Stimulated activated CD4-positive, alpha-beta T cell treated with anti-CD3 and anti-CD28 coated beads, Interleukin-12 subunit alpha, Interleukin-12 subunit beta, amount 100 ng/mL, for 4 hours (primary cell): ENCODE measurements at places on chromosomes 7 and 10.

- DNase-seq: no peak
Measured at GRCh38 chr7:144403649-144404061, at the start of gene NOBOX. Gene NOBOX (minus strand): TSS chr7:144403693.

DNA sequence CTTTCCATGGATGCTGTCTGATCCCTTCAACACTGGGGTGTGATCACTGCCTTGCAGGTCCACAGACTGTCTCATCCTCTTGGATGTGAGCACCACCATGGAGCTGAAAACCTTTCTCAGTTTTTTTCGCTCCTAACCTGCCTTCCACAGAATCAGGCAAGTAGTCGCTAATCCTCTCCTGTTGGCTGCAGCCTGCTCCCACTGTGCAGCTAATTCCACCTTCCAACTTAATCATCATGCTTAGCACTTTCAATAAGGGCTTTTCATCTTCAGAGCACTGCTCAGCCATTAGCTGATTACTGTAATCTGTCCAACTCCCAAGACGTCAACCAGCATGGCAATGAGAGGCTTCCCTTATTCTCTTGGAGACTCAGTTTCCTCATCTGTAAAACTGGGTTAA lies 15.1 kb upstream of the CDH23 start:
- no peak for DNase-seq

- DNase-seq: no peak
Measured at GRCh38 chr7:115379321-115379720, 457.4 kb downstream of the MDFIC start.

GRCh38 chr7:26151650-26151952 lies 397 bp upstream of the NFE2L3 start:
- no peak for DNase-seq

GRCh38 chr7:106599343-106599698 lies 61.6 kb downstream of the CCDC71L start:
- DNase-seq: no peak

DNA sequence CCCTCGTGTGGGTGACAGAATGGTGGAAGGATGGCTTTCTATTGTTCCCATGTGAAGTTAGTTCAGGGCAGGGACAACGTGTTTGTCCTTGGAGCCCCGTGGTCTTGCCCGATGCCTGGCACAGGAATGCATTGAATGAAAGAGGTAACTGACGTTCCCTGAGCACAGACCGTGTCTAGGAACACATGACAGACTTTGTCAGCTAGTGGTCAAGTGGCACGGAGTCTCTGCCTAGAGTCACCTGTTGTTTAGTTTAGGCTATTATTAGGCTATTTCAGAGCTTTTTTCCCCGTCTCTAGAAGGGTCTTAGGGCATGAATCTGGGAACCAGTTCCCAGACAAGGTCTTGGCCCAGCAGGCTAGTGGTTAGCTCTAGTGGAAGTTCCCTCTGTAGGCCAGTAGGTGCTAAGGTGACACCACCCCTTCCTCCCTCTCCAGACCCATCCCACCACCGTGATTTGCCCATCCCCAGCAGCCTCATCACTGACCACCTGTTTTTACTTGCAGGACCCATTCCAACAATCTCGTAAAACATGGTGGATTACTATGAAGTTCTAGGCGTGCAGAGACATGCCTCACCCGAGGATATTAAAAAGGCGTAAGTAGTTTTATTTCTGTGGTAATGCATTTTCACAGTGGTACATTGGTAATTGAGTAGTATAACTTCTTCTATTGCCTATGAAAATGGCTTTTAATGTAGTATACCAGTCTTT lies 21.4 kb downstream of the DNAJB6 start:
- no peak for DNase-seq

DNA sequence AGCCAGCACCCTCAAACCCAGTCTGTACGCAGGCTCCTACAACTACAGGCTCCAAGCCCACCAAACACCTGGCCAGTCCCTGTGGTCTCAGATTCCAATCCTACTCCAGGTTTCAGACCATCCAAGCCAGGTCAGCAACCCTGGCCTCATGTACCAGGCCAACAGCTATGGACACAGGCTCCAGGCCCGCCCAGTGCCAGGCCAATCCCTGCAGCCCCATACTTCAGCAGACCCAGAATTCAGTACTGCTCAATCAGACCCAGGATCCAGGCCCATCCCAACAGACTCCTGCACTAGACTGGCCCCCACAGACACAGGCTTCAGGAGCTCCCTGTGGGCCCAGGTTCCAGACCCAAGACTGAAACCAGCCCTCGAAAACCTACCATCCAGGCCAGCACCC lies 32.3 kb downstream of the HPSE2 start:
- DNase-seq: no peak

DNA sequence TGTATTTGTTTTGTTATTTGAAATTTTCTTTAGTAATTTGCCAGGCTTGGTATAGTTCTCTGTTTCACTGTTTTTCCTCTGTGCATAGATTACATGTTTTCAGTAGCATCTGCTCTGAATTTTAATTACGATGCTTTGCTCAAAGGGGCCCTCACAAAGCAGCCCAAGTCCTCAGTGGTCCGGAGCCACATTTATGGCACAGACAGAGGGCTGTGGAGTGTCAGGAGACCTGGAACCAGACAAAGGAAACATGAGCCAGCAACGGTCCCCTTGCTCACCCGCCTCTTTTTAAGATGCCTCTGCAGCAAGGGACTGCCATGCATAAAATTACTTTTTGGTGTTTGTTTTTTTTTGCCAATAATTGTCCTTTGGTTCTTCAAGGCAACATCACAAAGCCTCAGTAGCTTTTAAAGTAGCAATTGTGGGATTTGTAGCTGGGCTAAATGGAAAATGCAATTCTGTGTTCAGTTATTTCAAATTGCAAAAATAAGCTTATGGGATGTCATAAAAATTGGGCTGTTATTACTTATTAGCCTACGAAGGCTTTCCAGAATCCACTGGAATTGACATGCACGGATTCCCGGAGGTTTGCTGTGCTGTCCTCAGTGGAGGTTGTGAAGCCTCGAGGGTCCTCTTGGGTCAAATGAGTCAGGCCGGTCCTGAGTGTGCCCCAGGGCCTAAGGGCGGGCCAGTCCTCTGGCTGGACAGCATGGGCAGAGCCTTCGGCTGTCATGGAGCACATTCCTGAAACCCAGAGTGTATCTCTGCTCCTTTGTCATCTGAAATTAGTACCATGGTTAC lies 422.8 kb downstream of the GLRX3 start:
- no peak for DNase-seq

- DNase-seq: no peak
Measured at GRCh38 chr7:142612237-142612881, 136.9 kb upstream of the PRSS1 start.

DNA sequence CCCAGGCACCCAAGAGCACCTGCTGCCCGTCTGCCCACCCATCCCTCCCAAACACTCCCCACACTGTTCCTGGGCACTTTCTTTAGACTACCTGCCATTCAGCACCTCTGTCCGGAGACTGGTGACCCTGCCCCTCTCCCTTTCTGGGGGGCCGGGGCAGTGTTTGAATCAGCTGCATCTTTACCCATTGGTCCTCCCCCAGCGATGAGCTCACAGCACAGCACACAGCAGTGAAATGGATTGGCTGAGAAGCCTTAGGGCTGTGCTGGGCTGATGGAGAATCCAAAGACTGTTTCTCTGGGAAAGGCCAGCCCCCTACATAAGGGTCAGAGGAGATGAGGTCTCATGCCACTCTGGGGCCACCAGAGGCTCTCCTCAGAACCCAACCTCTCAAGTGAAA lies 40.2 kb downstream of the VWA2 start:
- DNase-seq: no peak

DNA sequence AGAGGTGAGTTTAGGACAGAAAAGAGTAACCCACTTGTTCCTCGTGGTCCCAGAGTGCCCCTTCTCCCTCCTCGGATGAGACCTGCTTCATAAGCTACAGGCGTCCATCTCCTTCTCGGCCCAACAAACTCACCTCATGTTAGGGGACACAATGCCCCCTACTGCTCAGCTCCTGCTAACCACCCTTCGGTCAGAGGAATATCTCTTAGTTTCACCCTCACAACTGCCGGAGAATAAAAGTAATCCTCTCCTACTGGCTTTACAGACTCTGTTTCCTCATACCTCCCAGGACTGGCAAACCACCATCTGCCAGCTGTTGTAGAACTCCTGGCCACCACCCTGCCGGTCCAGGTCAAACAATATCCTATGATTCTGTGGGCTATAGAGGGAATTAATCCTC lies 3.2 kb downstream of the AKR1B15 start:
- no peak for DNase-seq

DNA sequence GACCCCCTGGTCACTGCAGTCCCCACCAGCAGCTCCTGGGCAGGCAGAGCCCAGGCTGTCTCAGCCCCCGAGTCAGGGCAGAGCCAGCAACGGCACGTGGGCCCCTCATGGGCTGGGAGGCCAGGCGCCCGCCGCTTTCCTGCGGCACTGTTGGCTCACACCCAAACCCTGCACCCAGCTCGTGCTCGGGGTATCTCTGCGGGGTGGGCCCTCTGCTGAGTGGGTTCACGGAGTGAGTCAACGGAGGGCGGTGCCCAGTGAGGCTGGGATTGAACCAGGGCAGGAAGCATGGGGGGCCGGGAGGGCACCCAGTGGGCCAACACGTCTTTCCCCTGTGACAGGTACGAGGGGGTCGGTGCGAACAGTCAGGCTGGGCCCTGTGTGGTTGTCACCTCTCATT lies 28.9 kb downstream of the ADAP1 start:
- no peak for DNase-seq

- DNase-seq: no peak
Measured at GRCh38 chr10:24046060-24046459, 162.9 kb upstream of the KIAA1217 start.

- no peak for DNase-seq
Measured at GRCh38 chr7:49172639-49173038, 248.3 kb downstream of the CDC14C start.

DNA sequence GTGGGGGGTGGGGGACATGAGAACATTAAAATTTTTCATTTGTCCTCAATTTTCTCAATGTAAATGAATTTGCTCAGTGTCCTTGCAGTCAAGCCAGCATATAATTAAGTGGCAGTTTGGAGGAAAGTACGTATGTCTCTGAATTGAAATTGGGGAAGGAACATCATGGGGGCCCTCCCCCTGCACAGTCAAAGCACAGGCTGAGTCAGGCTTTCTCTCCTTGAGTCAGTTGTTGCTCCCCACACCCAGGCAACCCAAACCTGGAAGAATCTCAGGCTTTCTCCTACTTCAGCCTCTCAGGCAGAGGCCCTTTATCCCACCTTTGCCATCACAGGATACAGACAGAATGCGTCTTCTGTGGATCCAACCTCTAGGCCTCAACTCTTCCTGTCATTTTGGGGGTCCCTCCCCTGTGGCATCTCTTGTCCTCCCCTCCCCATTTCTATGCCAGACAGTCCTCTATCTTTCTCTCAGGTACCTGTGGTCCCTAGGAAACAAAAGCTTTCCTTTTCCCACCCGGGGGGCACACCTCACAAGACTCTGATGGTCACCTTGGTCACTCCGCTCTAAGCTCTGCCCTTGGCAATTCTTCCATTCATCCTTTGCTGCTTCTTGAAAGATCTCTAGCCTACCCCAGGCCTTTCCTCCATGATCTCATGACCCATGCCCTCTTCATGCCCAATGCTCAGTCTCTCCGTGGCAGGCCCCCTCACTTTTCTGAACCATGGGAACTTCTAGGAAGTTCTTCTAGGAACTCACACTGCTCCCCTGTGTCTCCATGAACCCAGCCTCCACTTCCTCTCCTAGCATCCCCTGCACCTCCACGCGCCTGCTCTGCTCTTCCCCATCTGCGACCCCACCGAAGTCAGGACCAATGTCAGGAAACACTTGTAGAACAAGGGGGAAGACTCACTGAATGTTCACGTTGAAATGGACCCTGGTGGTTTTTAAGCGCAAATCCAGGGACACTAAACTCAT lies 40.4 kb downstream of the CREB3L2 start:
- DNase-seq: no peak

DNA sequence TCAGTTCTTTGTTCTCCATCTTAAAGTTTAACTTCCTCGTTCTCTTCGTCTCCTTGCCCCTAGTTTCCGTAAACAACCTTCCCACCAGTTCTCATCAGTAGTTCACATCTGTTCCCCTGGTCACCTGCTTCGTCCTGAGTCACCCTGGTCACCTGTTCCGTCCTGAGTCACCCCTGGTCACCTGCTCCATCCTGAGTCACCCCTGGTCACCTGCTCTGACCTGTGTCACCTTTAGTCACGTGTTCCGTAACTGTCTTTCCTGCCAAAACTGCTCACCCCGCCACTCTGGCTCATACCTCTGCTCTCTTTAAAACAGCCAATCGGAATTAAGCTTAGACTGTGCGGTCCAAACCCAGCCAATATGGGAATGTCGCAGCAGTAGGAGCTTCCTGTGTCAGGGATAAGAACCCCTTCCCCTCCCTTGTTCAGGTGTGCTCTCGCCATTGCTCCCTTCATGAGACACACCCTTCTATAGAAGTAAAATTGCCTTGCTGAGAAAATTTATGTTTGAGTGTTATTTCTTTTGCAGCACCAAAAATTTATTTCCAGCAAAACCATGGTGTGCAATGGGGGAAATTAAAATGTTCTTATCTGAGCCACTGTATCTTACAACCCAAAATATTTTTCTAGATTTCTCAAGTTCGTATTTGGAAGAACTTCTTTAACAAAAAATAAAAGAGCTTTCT lies 112.2 kb downstream of the VIM start:
- no peak for DNase-seq

- DNase-seq: no peak
Measured at GRCh38 chr7:139566736-139567646, 43.5 kb downstream of the CLEC2L start.

GRCh38 chr10:30527623-30528428 lies 93.8 kb downstream of the MAP3K8 start:
- no peak for DNase-seq

DNA sequence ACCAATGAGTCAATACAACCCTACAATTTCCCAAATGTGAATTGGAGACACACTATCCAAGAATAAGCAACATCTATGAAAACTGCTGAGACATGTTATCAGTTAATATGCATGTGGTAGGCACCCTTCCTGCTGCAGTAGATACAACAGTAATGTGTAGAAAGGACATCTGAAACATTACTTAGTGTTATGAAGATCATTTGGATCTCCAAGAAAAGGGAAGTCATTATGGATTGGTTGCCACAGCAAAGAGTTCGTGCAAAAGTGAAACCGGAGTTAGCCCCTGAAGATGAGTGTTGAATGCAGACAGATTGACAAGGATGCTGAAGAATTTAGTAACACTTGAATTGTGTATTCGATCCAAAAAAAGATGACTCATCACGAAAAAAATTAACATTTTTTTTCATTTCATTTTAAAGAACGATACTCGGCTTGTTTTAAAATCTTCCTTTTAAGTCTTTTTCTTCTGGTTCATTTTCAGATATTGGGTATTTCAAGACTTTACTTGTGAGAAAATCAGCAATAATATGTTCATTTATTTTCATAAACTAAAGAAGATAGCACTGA lies 322.4 kb upstream of the KLF6 start:
- no peak for DNase-seq

DNA sequence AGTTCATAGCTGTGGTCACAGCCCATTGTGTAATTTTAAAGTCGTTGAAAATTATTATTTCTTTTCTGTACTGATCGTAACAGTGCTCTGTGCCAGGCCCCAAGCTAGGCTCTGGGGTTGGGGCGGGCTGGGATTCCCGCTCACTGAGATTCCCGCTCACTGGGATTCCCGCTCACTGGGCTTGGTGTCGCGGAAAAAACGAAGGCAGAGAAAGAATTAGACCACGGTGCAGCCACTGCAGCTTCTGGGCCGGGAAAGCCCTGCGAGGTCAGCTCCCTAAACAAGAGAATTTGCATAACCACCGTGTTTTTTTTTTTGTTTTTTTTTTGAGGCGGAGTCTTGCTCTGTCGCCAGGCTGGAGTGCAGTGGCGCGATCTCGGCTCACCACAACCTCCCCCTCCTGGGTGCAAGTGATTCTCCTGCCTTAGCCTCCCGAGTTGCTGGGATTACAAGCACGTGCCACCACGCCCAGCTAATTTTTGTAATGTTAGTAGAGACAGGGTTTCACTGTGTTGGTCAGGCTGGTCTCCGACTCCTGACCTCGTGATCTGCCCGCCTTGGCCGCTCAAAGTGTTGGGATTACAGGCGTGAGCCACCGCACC lies 31.2 kb downstream of the FOXK1 start:
- no peak for DNase-seq
